ENCODE measurements at places on chromosomes 7 and 10.

- DNase-seq, result no peak
Measured at GRCh38 chr10:30555465-30555864, 74.1 kb downstream of the LYZL2 start.

DNA sequence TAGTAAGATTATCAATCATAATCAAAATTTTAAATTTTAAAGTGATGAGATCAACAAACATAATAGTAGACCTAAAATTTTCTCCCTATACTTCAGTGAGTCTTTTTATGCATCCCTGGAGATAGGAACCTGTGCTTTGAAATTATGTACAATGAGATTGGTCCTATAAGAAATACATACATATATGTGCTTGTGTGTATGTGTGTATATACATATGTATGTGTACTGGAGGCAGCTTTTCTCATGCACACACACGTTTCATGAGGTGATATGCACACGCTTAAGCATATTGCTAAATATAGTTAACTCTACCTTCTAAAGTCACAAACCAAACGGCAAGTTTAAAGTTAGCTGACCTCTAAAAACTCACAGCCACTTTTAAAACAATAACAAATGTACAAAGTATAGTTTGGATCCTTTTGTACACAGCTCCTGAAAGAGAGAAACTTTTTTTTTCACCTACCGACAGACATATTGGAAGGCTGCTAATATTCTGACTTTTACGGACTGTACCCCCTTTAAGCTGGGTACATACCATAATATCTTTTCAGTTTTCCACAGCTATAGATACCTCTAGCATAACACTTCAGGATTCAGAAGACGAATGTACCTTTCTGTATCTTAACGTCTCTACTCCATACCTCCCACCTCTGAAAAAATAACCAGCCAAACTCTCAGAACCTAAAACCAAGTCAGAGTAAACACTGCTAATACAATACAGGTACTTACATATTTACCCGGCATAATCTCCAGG, 3.3 kb downstream of the ITGB1 start:
- no peak for DNase-seq

- DNase-seq, result no peak
Measured at GRCh38 chr10:123287594-123288247, 133.5 kb downstream of the BUB3 start.

DNA sequence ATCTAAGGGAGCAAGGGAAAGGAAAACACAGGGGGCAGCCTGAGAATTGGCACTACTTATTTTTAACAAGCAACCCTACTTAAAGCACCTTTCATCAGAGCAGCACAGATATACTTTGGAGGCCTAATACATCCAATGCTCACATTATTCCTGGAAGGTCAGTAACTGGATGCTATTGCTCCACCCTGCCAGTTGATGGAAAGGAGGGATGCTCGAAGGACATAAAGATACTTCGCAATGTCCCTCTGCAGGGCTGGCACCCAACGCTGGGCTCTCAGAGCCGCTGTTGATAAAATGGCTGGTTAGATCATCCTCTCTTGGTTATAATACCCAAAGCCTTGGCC, 307.9 kb upstream of the AOAH start:
- no peak for DNase-seq

DNA sequence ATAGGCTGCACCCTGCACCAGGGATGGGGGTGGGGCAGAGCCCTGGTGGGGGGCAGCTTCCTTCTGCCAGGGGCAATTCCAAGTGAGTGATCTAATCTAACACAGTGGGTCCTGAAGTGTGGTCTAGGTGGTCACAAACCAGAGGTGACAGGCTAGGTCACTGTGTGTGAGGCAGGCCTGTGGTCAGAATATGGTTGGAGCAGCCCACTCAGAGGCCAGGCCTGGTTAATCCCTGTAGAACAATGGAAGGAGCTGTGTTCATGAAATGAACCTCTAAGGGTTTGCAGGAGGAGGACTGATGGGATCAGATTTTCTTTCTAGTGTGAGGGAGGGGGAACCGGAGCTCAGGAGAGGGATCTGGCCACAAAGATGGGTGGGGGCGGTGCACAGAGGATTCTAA, 10.0 kb upstream of the TSPAN14 start:
- no peak for DNase-seq

- no peak for DNase-seq
Measured at GRCh38 chr7:81791568-81792518, 22.0 kb upstream of the HGF start.

GRCh38 chr7:76359111-76359977, 553 bp upstream of the YWHAG start:
- peak; percentile 99 for DNase-seq

DNA sequence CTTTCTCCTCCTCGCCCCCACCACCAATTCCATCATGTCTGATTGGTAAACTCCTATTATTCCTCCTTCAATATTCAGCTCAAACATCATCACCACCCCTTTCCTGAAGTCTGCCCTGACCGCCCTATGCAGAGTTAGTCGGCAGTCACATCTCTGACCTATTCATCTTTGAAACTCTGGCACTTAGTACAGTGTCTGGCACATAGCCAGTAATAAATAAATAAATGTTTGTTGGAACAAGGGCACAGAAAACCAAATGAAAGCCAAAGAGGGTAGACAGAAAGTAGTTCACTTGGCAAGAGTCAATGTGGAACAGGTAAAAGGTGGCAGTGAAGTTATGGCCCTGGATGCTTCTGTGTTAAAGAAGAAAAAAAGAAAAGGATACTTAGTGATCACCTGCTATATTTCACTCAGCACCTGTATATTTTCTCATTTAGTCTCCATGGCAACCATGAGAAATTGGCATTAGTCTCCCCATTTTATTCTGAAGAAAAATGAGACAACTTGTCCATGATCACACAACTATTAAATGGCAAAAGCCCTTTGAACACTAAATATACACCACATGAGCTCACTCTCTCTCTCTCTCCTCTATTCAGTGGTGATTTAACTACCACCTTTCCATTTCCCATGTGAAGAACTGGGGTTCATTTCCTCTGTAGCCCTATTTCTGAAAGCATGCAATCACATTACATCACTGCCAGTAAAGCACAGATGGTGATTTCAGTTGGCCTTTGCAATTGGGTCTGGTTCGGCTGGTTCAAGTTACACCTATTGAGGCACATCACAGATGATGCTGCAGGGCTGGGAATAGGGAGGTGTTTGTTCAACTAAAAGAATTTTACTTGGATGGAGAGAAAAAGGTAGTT, 25.3 kb downstream of the CHCHD3 start:
- peak; percentile 67 for DNase-seq

- DNase-seq, result no peak
Measured at GRCh38 chr10:129641351-129641750, 174.3 kb downstream of the MGMT start.

- no peak for DNase-seq
Measured at GRCh38 chr7:149432121-149432691, 28.7 kb downstream of the ZNF777 start.

- DNase-seq, result no peak
Measured at GRCh38 chr7:123319911-123320310, 120.1 kb upstream of the SLC13A1 start.

DNA sequence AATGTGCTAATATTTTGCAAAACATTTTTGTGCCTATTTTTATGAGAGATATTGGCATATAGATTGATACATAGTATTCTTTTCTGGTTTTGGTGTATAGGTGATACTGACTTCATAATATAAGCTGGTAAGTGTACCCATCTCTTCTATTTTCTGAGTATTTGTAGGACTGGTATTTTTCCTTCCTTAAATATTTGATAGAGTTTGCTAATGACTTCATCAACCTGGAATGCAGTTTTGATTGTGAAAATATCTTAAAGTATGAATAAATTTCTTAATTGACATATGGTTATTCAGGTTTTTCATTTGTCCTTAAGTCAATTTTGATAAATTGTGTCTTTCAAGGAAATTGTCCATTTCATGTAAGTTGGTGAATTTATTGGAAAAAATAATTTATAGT, 6.1 kb upstream of the SCRN1 start:
- DNase-seq, result no peak

GRCh38 chr10:79331709-79332108, 15.6 kb upstream of the PPIF start:
- no peak for DNase-seq

- no peak for DNase-seq
Measured at GRCh38 chr7:156969972-156970420, 20.5 kb downstream of the NOM1 start.

DNA sequence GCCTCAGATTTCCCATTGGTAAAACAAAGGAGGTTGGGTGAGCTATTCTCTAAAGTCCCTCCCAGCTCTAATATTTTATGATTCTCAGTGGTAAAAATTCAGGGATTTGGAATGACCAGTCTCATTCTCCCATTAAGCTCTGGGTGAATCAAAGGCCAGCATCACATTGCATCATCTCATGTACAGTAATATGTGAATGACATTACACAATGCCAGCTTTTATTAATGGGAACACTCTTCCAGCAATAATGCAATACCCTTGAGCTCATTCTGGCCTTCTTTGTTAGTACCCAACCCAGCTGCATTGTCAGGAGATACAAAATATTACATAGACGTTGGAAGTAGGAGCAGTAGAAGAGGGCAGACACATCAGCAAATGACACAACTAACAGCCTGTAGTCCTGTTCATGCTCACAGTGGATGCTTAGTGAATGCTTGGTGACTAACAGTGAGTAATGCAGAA, 100.0 kb upstream of the EGR2 start:
- no peak for DNase-seq

GRCh38 chr10:63712717-63713115, 191.5 kb downstream of the REEP3 start:
- no peak for DNase-seq

GRCh38 chr7:922334-923107, 32.0 kb downstream of the ADAP1 start:
- DNase-seq, result no peak

GRCh38 chr10:49183596-49184542, 4.3 kb downstream of the TMEM273 start:
- no peak for DNase-seq

Data from C1 segment of cervical spinal cord (tissue), 14 donors.